Chondrocyte (in vitro differentiated cells): ENCODE measurements at places on chromosomes 7 and 10. TPM values are rescaled to one million over a fixed set of nuclear protein-coding genes. Genes with fewer than 3 reads are reported as not detected.

The CAMK1D gene
- total RNA-seq, result 31.2 to 36.3 TPM (median 34.7 TPM) in 3 replicates

GRCh38 chr7:50331564-50332208 lies 27.2 kb downstream of the IKZF1 start:
- DNase-seq, result no peak
- H3K36me3 ChIP-seq, result no peaks in the 10 kb centered on the region
- no peak overlapping the region for H3K27ac ChIP-seq

DNA sequence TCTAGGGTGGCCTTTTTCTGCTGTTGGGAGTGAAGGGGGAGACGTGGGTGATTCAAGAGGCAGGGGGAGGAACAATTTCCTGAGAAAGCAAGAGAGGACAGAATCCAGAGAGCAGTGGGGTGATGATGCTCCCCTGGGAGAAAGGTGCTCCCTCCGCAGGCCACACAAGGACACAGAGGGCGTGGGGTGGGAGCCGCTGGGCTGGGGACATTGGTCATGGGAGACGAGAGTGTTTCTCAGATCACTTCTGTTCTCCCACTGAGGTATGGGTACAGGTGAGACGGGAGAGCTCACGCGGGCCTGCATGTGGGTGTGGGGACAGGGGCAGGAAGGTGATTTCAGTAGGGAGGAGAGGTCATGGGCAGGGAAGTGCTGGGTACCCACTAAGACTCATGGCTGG lies 259.5 kb upstream of the CTBP2 start:
- H3K27ac ChIP-seq, result no peak overlapping the region
- H3K4me1 ChIP-seq, result no peaks in the 10 kb centered on the region
- H3K4me3 ChIP-seq, result no peak overlapping the region
- no peak for DNase-seq
- H3K27me3 ChIP-seq, result peaks cover 16% of the 10 kb centered on the region

- no peaks in the 10 kb centered on the region for H3K36me3 ChIP-seq
- H3K4me3 ChIP-seq, result no peak overlapping the region
- no peak for DNase-seq
- H3K4me1 ChIP-seq, result peaks cover 25% of the 10 kb centered on the region
Observed at GRCh38 chr7:77455321-77455720, 39.2 kb upstream of the GSAP start.

The ALOX5 gene
- not detected in 3 replicates for total RNA-seq

DNA sequence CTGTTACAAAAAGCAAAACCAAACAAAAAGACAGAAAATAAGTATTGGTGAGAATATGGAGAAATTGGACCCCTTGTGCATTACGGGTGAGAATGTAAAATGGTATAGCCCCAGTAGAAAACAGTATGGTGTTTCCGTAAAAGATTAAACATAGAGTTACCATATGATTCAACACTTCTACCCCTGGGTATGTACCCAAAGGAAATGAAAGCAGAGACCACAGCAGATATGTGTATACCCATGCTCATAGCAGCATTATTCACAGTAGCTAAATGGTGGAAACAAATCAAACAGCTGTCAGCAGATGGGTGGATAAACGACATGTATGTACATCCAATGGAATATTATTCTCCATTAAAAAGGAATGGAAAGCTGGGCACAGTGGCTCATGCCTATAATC lies 42.4 kb downstream of the STARD3NL start:
- H3K27ac ChIP-seq, result no peak overlapping the region
- no peak for DNase-seq
- peaks cover 19% of the 10 kb centered on the region for H3K36me3 ChIP-seq
- H3K4me3 ChIP-seq, result no peak overlapping the region

- H3K4me1 ChIP-seq, result no peaks in the 10 kb centered on the region
- H3K4me3 ChIP-seq, result no peak overlapping the region
- no peaks in the 10 kb centered on the region for H3K27me3 ChIP-seq
- H3K27ac ChIP-seq, result no peak overlapping the region
- H3K36me3 ChIP-seq, result no peaks in the 10 kb centered on the region
- no peak for DNase-seq
Observed at GRCh38 chr7:76037310-76037709, 10.5 kb downstream of the STYXL1 start.

The C10orf53 gene
- not detected in 3 replicates for total RNA-seq

The LIPK gene
- total RNA-seq, result not detected in 3 replicates

DNA sequence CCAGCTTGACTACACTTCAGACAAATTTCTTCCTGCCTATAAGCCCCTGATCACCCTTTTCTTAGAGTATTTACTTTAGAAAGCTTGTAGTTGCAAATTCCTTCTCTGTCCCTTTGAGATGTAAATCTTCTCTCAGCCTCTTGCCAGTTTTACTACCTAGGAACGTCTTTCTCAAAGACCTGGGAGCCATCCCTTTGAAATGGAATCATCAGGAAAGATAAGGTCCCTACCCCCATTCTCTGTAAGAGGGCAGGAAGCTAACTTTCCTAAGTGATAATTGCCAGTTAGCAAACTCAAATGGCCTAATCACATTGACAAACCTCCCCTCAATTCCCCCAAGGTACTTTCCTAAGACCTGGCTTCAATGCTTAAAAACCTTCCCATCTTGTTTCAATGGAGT lies 304.5 kb downstream of the MDFIC start:
- peaks cover 2% of the 10 kb centered on the region for H3K36me3 ChIP-seq
- no peak overlapping the region for H3K27ac ChIP-seq
- H3K4me1 ChIP-seq, result peaks cover 12% of the 10 kb centered on the region
- H3K4me3 ChIP-seq, result no peak overlapping the region
- DNase-seq, result no peak

GRCh38 chr10:17077346-17077781 lies 52.2 kb downstream of the CUBN start:
- no peaks in the 10 kb centered on the region for H3K36me3 ChIP-seq
- peak overlapping the region; percentile 70 for H3K27ac ChIP-seq
- H3K4me1 ChIP-seq, result peaks cover 43% of the 10 kb centered on the region
- DNase-seq, result no peak
- no peaks in the 10 kb centered on the region for H3K27me3 ChIP-seq

The AKR1C4 gene
- not detected in 3 replicates for total RNA-seq

The CPN1 gene
- total RNA-seq, result not detected in 3 replicates

The SLC13A1 gene
- total RNA-seq, result not detected in 3 replicates

The DNMBP gene
- total RNA-seq, result 10.9 to 13.4 TPM (median 11.7 TPM) in 3 replicates

The KCNH2 gene
- total RNA-seq, result 0.19 to 0.33 TPM (median 0.30 TPM) in 3 replicates

DNA sequence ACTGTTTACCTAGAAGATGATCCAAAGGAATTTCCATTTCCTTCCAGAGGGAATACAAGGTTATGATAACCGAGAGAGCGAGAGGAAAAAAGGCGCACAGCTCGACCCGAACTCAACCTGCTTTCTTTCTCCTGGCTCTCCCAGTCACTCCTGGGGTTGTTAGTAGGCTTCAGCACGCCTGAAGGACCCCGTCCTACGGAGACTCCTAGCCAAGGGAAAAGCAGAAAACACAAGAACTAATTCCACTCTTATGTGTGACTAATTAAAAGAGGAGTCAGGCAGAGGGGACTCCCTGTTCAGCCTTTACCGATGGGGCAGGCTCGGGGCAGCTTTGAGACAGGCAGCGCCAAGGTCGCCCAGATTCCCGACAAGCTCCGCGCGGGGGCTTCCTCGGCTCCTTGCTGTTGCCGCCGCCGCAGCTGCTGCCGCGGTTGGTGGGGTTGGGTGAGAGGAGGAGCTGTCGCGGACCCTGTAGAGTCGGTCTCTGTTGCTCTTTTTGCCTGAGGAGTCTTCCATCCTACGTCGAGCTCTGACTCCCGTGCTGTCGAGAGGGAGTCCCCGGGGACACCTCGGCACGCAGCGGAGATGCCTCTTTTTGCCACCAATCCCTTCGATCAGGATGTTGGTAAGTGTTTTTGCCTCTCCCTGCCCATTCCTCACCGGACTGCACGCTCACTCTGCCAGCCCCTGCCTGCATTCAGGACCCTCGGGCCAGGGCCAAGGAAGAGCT lies at the start of gene STAM:
STAM (plus strand) TSS at position 397 of the 730 bp plus-strand sequence; CDS start at position 586, 189 bp downstream.
- peak; percentile 96 for DNase-seq
- peak within 1 kb of the TSS; percentile 97 for H3K4me3 ChIP-seq
- peaks cover 2% of the 10 kb centered on the region for H3K36me3 ChIP-seq
- peaks cover 45% of the 10 kb centered on the region for H3K4me1 ChIP-seq
- H3K27ac ChIP-seq, result peak within 1 kb of the TSS; percentile 100

The SLC25A13 gene
- total RNA-seq, result 25.6 to 33.8 TPM (median 26.6 TPM) in 3 replicates

DNA sequence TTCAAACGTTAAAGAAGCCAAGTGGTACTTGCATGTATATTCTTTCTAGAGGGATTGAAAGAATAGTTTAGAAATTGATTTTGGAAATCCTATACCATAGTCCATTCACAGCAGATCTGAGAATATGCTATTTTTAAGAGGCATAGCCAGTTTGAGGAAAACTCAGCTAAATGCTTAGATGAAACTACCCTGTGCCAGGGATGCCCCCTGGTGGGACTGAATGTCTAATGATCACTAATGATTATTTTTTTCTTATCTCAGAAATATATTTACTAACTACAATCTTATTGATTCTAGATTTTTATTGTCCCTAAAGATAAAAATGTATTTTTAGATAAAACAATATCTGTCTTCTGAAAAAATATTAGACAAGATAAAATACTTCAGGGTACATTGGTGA lies 844.9 kb upstream of the PHF14 start:
- H3K27ac ChIP-seq, result no peak overlapping the region
- no peak for DNase-seq
- no peak overlapping the region for H3K4me3 ChIP-seq
- no peaks in the 10 kb centered on the region for H3K27me3 ChIP-seq
- no peaks in the 10 kb centered on the region for H3K4me1 ChIP-seq
- no peaks in the 10 kb centered on the region for H3K36me3 ChIP-seq

The FAM25C gene
- not detected in 3 replicates for total RNA-seq

- no peaks in the 10 kb centered on the region for H3K27me3 ChIP-seq
- H3K4me1 ChIP-seq, result peaks cover 5% of the 10 kb centered on the region
- H3K36me3 ChIP-seq, result no peaks in the 10 kb centered on the region
- no peak overlapping the region for H3K4me3 ChIP-seq
- no peak for DNase-seq
Observed at GRCh38 chr10:60948851-60949250, 4.9 kb upstream of the RHOBTB1 start.

DNA sequence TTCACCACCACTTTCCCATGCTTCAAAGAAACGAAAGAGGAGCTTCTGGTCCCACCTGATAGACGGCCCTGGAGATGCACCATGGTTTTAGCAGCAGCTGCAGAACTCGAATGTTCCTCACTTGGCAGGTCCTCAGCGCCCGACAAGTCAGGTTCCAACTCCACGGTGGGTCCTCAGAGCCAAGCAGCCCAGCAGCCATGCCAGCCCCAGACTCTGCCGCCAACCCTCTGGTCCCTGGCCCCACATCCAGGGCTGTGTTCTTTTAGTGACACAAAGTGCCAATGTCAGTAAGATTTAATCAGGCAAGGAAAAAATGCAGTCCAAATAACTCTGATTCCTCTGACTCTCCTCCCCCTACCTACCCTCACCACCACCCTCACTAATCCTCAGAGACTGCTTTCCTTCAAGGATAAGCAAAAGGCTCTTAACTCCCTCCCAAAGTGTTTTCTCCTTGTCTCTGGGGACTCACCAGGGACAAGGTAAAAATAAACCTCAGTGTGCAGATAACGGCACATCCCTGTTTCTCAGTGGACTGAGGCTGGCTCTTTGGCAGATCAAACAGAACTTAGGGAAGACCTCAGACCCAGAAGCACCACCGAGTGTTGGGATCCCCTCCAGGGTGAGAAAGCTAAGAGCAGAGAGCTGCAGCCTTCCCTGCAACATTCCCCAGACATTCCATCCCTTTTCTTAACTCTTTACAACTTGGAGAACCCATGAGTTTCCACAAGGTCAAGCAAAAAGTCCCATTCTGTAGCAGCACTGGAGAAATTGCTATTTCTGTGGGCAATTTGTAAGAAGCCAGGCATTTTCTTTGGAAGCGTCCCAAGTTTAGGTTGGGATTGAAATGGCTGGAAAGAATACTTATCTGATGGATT lies 358.9 kb downstream of the FRMD4A start:
- no peak for DNase-seq
- peaks cover 26% of the 10 kb centered on the region for H3K4me1 ChIP-seq
- peak overlapping the region; percentile 95 for H3K27ac ChIP-seq
- peaks cover 11% of the 10 kb centered on the region for H3K36me3 ChIP-seq
- H3K4me3 ChIP-seq, result peak overlapping the region; percentile 79

The CDK5 gene
- 23.9 to 25.4 TPM (median 24.0 TPM) in 3 replicates for total RNA-seq
